Fibroblast of skin of scalp (primary cell): ENCODE measurements at places on chromosomes 4 and X.

- no peak for DNase-seq
Observed at GRCh38 chrX:105226499-105226898, 6.0 kb upstream of the TEX13A start.

- DNase-seq: no peak
Observed at GRCh38 chrX:36462142-36462541, 542.6 kb downstream of the CFAP47 start.

GRCh38 chr4:107999932-108000539 is 10.3 kb downstream of the HADH start:
- no peak for DNase-seq

DNA sequence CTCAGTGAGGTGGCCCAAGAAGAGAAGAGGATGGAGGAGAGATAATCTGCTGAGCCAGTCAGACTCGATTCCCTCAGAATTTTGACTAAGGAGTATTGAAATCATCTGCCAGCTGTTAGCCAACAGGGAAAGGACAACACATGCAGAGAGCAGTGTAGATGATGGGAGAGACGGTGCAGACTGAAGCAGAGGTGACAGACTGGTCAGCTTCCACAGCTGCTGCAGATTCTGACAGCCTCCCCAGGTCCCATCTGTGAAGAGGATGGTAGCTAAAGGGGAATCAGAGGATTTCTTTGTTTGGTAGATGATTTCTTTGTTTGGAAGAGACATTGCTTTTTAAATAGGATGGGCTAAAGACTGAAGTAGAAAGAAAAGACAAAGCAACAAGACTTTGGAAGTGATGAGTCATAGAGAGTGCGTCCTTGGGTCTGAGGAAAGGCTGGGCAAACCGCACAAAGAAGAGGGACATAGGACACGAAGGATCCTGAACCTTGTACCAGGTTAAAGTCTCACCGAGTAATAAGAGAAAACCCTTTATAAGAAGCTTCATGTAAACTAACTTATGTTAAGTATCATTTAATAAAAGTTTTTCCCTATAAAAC is 27.6 kb downstream of the INTU start:
- DNase-seq: no peak

DNA sequence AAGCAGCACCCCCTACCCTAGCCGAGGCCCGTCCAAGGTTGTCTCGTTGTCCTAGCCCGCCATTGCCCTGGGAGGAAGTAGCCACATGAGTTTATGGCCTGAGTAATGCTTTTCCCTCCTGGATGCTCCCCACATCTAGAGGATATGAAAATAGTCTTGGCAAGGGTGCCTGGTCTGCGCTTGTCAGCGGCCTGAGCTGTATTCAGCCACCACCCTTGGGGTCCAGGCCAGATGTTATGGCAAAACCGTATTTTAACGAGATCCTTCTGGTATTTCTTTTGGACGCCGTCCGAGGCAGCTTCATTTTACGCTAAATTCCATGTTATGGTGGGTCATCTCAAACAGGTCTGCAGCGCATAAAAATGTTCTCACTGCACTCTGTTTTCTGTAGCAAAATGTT is 89.3 kb downstream of the GPR143 start:
- peak; percentile 26 for DNase-seq

- peak; percentile 35 for DNase-seq
Observed at GRCh38 chr4:123667496-123667895, 270.9 kb downstream of the SPRY1 start.
